Ovary (tissue), 10 donors: ENCODE measurements at places on chromosomes 6 and 20. TPM values are rescaled to one million over a fixed set of nuclear protein-coding genes. Genes with fewer than 3 reads are reported as not detected.

DNA sequence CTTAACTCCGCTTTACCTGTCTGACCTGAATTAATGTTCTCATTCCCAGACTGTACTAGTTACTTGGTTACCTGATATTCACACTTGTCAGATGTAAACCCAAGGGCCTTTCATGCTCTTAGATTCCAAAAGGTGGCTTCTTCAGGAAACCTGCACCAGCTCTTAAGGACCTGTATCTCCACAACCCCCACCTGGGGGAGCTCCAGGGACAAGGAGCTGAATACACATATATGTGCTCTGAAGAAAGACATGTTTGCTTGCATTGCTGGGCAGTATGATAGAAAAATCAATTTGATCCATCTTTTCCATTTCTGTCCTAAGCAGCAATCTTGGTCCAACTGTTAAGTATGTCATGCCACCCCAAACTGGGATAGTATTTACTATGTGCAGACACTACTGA lies 64.8 kb upstream of the POU3F2 start:
- H3K4me3 ChIP-seq = no peak overlapping the region
- DNase-seq = no peak
- H3K4me1 ChIP-seq = no peaks in the 10 kb centered on the region
- no peak overlapping the region for H3K27ac ChIP-seq
- no peaks in the 10 kb centered on the region for H3K27me3 ChIP-seq

Gene CALHM4
- total RNA-seq = not detected

Gene MLN
- not detected for total RNA-seq

Gene LY6G6D
- total RNA-seq = not detected

Gene CDC25B
- total RNA-seq = 33.0 TPM
